ENCODE measurements at places on chromosomes 7 and 10.
A peak's percentile ranks its signal among the peaks of the same experiment; 100 is the strongest.

- no peak for DNase-seq
Observed at GRCh38 chr10:125460326-125460725, 222.6 kb downstream of the TEX36 start.

GRCh38 chr10:95559896-95560277 is 1.3 kb downstream of the SORBS1 start:
- DNase-seq = no peak

DNA sequence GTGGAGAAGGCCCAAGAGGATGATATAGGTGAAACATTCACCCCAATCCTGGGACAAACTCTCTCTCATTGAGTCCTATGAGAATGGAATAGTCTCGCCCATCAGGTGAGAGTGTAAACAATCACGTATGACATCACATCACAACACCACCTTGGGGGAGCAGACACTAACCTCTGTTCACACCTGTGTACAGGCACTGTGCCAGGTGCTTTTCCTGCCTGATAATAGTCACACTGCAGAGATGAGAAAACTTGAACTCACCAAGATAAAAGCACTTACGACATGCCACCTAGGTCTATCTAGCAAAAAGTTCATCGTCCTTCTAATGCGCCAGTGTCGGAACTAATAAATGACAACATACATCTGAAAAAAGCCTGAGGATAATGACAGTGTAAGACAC is 187.8 kb downstream of the FAM107B start:
- DNase-seq = peak; percentile 89

DNA sequence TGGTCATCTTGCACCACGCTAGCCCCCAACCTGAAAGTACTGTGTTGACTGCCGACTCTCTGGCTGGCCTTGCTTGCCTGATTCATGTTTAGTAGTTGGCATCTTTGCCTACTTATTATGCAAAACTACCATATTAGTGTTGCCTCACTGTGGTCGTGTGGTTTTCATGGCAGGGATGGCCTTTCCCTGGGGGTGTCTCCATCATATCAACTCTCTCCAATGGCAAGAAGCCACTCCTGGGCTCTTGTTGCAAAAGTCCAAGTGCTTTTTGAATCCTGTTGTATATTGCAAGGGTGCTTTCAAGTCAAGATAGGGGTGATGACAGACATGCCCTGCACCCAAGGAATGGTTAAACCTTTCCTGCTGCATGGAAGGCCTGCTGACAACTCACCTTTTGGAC is 39.4 kb downstream of the ABLIM1 start:
- DNase-seq = no peak

GRCh38 chr7:131499801-131500200 is 56.6 kb downstream of the PODXL start:
- DNase-seq = no peak

GRCh38 chr10:63221950-63222349 is 88.8 kb downstream of the NRBF2 start:
- DNase-seq = no peak

- DNase-seq = no peak
Observed at GRCh38 chr10:99316374-99316773, 12.8 kb upstream of the CNNM1 start.

DNA sequence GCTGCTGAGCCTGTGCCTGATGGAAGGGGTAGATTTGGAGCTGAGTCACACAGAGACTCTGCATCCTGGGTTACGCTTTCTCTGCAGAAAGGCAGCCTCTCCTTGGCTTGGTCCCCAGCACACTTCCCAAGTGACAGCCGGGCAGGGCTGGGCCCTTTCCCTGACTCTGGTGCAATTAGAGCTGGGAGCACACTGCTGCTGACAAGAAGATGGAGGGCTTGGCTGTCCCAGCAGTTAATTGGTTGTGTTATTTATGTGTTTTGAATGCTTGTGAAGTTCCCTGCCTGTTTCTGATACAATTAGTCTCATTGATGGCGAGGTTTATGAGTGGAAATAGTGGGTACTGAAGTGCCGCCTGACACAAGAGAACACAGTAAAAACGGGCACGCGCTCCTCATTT is 123.6 kb downstream of the TCERG1L start:
- DNase-seq = no peak

DNA sequence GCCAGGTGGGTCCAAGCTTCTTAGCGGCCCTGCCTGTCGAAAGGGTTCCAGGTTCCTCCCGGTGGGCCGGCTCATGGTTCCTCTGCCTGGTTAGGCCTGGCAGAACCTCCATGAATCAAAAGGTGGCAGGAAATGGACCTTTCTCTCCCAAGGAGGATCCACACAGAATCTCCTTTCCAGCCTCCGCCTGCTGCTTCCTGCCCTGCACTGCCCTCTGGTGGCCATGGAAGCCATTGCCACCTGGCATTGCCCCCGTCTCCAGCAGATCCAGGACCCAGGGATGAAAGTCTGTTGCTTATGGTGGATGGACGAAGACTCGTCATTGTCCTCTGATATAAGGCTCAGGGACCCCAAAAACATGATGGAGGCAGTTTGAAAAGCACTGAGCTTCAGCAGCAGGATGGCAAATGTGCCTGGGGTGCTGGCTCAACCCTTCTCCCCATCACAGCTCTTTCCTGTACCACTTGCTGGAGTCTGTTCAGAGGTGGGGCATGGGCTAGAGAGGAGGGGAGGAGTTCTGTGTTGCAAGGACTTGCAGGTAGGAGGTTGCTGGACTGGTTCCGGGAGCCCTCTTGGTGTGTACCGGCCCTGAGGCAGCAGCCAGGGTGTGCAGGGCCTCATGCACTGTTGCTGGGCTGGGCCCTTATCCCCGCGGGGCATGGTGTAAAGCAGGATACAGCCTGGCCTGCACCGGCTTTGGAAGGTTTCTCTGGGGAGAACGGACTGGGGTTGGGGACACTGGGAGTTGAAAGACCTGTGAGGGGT is 11.3 kb upstream of the INMT start:
- DNase-seq = peak; percentile 64

DNA sequence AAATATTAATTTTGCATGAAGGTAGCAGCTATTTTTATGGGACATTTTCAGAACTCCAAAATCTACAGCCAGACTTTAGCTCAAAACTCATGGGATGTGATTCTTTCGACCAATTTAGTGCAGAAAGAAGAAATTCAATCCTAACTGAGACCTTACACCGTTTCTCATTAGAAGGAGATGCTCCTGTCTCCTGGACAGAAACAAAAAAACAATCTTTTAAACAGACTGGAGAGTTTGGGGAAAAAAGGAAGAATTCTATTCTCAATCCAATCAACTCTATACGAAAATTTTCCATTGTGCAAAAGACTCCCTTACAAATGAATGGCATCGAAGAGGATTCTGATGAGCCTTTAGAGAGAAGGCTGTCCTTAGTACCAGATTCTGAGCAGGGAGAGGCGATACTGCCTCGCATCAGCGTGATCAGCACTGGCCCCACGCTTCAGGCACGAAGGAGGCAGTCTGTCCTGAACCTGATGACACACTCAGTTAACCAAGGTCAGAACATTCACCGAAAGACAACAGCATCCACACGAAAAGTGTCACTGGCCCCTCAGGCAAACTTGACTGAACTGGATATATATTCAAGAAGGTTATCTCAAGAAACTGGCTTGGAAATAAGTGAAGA is 112.3 kb downstream of the CFTR start:
- no peak for DNase-seq

GRCh38 chr7:36216063-36216684 is 63.1 kb downstream of the EEPD1 start:
- DNase-seq = no peak

DNA sequence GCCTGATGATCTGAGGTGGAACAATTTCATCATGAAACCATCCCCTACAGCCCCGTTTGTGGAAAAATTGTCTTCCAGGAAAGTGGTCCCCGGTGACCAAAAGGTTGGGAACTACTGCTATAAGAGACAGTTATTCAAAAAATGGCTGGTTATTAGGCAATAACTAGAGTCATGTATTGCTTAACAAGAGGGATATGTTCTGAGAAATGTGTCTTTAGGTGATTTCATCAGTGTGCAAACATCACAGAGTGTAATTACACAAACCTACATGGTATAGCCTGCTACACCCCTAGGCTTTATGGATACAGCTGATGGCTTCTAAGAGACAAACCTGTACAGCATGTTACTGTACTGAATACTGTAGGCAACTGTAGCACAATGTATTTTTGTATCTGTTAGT is 71.3 kb upstream of the CSTF2T start:
- no peak for DNase-seq

GRCh38 chr7:98107313-98107721 is 655 bp downstream of the LMTK2 start:
- DNase-seq = peak; percentile 16

All from T follicular helper cell (primary cell).